ENCODE measurements at places on chromosomes 7 and 10.

- no peak for DNase-seq
- no peak overlapping the region for H3K27ac ChIP-seq
- no peaks in the 10 kb centered on the region for H3K4me1 ChIP-seq
- H3K36me3 ChIP-seq: no peaks in the 10 kb centered on the region
- no peak overlapping the region for H3K4me3 ChIP-seq
- no peaks in the 10 kb centered on the region for H3K27me3 ChIP-seq
Measured at GRCh38 chr7:78862411-78862900, 591.0 kb downstream of the MAGI2 start.

GRCh38 chr7:45099891-45100760 is 11.4 kb upstream of the NACAD start:
- no peak overlapping the region for H3K4me3 ChIP-seq
- no peak overlapping the region for H3K27ac ChIP-seq
- no peak for DNase-seq
- H3K27me3 ChIP-seq: no peaks in the 10 kb centered on the region

DNA sequence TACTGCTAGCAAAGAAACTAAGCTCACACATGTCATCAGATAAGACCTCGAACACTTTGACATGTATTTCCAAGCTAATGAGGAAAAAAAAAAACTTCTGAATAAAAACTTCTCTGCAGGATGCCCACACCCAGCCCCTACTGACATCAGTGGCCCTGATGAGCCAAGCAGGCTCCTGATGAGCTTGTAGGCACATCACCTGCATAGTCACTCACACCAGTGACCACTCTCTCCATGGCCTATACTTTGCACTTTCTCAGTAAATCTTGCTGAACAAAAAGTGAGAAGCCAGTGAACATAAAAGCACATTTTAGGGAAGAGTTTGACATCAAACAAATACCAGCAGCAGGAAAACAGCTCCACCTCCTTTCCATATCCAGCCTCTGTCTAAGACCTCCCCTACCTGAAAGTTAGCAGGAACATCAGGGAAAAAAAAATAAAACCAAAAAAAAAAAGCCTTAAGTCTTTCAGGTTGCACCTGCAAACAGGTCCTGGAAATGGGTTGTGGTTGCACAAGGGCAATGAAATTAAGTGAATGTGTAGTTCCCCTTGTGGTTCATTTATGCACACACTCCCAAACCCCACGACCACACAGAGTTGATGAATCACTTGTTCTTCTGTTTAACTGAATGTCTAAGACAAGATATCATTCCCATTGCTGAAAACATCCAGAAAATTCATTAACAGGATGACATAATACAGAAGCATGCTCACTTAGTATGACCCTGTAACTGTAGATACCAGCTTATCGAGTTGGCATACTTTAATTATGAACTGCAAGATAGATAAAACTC is 205.2 kb upstream of the PDE1C start:
- H3K4me1 ChIP-seq: no peaks in the 10 kb centered on the region
- no peak for DNase-seq
- no peaks in the 10 kb centered on the region for H3K27me3 ChIP-seq

GRCh38 chr7:92657391-92657790 is 67.2 kb upstream of the FAM133B start:
- H3K27ac ChIP-seq: no peak overlapping the region
- no peak overlapping the region for H3K4me3 ChIP-seq

- H3K4me3 ChIP-seq: no peak overlapping the region
- no peaks in the 10 kb centered on the region for H3K27me3 ChIP-seq
- no peaks in the 10 kb centered on the region for H3K36me3 ChIP-seq
Measured at GRCh38 chr10:86899132-86899531, 58.3 kb downstream of the MMRN2 start.

Data from stomach (tissue), 19 donors.